ENCODE measurements at places on chromosomes 6 and 20.

DNA sequence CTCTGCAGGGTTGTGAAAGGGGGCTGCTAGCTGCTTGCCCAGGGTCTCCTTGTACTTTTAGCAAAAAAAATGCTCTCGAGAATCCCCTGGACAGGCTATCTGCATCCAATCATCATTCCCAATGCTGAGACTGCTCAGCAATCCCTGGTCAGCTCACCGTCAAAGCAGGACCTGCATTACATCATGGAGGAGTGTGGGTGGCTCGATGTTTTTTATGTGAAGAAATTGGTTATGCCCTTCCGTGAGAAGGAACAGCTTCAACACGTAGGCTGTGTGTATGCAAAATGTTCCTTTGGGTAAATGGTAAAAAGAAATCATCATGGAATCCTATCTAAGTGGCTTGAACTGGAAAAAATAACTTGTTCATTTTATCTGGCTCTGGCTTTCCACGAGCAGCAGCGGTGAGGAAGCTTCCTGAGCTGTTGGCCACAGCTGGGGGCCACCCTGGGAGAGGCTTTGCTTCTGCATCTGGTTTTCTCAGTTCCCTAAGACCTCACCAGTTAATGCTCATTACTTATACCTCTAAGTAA, 111.4 kb downstream of the FYN start:
- no peak for DNase-seq

- no peak for DNase-seq
Observed at GRCh38 chr6:53912661-53913060, 117.9 kb downstream of the LRRC1 start.

DNA sequence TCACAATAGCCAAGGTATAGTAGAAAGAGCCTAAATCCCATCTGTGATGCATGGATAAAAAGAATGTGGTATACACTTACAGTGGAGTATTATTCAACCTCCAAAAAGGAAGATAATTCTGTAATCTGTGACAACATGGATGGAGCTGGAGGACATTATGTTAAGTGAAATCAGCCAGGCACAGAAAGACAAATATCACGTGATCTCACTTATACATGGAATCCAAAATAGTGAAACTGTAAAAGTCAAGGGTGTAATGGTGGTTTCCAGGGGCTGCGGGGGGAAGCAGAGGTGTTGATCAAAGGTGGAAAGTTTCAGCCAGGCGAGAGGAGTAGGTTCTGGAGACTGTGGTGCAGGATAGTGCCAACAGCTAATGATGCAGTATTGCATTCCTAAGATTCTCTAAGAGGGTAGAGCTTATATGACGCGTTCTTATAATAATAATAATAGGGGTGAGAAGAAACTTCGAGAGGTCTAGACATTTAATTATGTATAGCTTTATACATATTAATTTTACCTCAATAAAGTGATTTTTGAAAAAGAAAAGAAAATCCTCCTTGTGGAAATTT, 246.1 kb downstream of the FOXA2 start:
- DNase-seq, result no peak

DNA sequence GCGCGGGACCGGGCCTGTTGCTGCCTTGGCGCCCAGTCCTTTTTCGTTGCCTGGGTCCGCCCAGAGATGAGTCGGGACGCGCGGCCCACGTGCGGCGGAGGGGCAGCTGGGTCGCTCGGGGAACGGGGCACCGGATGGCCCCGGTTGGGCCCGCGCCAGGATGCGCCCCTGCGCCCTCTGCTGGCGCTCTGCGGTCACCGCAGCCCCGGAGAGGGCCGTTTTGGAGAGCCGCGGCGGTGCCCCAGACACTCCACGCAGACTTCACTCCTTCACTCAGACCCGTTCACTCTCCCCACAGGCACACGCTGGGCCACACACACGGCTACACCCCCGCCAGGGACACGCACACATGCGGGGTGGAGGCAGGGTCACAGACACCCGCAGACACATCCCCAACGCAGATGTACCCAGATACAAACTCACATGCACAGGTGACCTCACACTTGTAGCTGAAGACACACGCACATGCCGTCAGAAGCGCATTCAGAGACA, 38.8 kb downstream of the SRC start:
- no peak for DNase-seq

DNA sequence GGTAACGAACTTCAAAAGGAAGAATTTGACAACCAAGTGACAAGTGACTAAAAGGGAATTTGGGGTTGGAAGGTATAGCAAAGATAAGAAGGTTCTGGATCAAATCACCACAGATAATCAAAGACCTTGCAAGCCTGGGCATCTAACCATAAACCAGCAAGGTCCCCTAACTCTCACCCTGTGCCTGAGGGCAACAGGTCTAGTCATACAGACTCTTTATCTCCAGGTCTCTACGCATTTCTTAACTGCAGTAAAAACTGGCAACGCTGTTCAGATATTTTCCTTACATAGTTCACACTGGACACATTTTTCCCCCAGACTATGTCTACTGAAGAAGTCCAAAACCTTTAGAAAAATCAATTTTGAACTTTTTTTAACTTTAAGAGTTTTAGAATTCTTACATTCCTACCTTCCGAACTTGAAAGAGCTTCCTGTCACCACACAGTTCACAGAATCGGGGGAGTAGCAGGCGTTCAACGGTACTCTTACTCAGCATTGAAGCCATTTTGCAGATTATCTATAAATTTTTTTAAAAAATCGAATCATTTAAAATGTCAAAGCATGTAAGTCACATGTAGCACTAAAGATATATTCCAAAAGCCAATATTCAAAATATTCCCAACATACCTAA, 23.0 kb upstream of the ANKRD60 start:
- no peak for DNase-seq

Measured in cardiac septum (tissue), 1 donor.